Activated CD4-positive, alpha-beta T cell treated with anti-CD3 and anti-CD28 coated beads, Interleukin-2, amount 50 U/mL, for 1 hour (primary cell): ENCODE measurements at places on chromosomes 11 and 22.
A peak's percentile ranks its signal among the peaks of the same experiment; 100 is the strongest.

DNA sequence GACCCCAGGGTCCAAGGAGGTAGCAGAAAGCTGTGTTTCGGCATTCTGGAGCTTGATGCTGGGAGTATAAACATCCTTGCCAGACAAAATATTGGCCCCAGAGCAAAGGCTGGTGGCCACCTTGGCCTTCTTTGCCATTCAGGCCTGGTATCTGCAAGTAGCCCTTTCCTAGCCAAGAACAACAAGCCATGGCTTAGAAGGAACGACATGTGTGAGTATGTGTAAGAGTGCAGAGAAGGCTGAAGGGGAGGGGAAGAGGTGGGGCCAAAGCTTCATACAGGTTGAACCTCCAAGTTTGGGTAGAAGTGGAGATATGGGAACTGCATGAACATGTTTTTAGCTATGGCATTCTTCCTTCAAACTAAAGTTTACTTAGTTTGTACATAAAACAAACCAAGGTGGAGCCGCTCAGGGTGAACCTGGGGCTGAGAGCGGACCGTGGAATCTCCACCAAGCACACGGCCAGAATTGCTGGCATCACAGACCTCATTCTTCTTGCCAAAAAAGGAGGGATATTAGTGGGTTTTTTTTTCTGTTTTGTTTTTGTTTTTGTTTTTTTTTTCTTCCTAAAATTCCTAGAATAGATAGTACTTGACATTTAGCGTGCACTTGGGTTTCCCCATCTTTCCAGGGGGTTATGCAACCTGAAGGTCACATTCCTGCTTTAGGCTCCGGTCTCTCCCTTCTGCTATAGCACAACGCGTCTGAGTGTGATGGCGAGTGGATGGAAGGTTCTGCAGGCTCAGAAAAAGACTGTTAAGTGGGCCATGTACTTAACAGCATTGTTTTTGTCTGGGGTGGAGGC lies 70.9 kb downstream of the ADAMTS15 start:
- no peak for DNase-seq

- DNase-seq, result peak; percentile 19
Measured at GRCh38 chr11:95092549-95093324, 3.1 kb downstream of the ENDOD1 start.

DNA sequence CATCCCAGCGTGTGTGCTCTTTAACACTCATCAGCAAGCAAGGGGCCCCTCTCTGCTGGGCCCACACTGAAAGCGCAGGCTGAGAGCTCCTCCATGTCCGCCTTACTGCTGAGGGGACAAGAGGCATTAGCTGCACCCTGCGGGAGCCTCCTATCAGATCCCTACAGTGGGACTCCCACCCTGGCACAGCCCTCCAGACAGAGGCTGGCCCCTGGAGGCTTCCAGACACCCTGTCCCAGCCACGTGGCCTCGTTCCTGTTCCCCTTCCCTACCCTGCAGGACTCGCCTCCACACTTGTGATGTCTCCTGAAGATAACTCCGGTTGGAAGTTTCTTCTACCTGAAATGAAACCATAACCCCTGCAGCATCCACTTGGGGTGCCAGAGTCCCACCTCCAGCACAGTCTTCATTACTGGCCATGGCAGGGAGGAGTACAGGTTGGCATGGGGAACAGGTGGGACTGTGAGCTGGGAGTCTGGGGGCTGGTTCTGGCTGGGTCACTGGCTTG lies 5.0 kb upstream of the SH3BP1 start:
- no peak for DNase-seq

DNA sequence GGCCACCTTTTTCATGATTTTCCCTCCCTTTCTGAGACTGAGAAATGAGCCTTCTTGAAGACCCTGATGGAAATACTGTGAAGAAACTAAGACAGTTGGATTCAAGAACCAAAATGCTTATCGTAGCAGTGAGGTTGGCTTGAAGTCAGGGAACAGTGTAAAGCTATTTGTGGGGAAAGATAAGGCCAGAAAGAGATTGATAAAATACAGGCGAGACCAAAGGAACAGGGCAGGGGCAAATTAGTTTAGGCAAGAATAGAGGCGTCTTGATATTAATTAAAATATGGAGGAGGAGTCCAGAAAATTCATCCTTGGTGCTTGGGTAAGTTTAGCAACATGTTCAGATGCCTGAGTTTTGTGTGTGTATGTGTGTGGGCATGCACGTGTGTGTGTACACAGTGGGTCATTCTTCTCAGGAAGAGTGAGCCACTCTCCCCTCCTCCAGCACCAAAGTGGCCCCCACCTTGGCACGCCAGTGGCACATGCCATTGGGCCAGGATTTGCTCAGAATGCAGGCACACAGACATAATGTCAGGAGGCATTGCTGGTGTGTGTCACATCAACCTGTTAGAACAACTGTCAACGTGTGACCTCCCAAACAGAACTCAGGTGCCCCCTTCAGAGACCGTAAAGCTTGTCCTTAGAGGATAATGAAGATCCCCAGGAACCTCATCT lies 3.9 kb upstream of the EHF start:
- DNase-seq, result no peak

- no peak for DNase-seq
Measured at GRCh38 chr22:25360411-25360810, 141.0 kb downstream of the CRYBB2 start.

DNA sequence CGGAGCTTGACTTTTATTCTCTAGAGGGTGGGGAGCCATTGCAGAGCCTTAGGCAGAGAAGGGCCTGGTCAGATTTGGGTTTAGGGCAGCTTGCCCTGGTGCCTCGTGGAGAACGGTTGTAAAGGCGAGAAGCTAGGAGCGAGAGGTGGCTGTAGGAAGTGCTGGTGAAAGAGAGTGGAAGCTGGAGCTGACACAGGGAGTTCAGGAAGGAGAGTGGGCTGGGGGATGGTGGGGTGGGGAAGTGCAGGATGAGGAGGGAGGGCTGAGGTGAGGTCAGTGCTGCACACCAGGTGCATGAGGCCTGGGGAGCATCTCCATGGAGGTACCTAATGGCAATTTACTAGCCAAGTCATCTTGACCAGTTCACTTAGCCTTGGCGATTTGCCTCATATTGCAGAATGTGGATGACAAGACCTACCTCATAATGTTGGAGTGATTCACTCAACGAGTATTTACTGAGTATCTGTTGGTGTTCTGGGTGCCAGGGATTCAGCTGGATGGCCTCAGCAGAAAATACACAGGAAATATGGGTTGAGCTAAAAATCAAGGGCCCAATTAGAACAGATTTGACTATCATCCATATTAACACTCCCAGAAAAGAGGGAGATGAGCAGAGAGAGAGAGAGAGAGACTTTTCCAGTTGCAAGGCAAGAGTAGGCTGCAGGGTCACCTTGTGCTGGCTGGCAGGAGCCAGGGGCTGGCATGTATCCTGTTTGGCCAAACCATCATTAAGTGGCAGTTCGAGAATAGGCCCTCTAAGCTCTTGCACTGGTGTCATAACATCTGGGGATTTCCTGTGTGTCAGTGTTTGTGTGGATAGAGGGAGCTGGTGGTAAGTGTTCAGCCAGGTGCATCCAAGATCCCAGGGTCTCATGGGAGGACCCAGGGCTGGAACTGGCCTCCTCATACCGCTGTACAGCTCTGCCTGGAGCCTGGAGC lies 44.4 kb upstream of the CLDN5 start:
- DNase-seq, result no peak

DNA sequence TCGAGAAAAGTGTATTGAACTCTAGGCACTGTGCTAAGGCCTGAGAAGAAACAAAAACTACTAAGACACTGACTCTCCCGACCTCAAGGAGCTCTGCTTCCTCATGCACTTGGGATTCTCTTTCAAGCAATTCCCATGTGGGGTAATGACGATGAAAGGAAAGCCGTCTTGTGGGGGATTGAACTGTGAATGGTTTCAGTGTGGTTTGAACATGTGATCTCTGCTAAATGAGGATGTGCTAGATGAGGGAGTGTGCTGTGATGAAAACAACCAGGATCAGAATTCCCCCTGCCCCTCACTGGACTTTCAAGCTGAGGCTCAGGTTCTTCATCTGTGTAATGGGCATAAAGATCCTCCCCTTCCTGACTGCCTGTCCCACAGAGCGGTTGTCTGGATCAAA lies 74.9 kb downstream of the DEPDC5 start:
- DNase-seq, result no peak

DNA sequence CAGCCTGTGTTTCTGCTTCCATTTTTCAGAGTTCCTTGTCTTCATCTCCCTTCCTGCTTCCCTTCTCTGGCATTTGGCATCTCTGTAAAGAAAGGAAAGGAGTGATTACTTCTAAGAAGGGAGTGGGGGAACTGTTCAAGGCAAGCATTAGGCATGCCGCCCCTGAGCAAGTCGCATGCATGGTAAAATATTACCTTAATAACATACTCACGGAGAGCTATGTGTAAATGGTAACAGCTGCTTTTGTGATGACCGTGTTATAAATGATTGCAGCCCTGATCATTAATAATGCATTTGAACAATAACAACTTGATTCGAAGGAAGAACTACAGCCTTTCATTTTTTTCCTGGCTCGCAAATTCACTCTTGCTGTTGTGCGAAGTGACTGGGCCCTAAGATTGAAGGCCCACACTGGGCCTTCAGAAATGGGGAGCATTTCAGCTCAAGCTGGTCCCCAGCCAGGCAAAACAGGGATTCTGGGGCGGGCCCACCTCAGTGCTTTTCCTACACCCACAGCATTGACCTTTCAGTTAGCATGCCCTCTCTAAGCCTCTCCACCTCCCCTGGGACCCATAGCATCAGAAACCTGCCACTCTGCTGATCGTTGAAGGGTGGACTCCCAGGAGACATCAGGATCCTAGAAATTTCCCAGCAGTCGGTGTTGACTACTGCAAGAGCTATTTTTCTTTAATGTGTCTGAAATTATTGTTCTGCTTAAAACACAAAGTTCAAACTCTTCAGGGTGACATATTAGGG lies 263.0 kb upstream of the CADM1 start:
- no peak for DNase-seq

- DNase-seq, result no peak
Measured at GRCh38 chr11:120798854-120799253, 225.0 kb upstream of the TBCEL start.

- no peak for DNase-seq
Measured at GRCh38 chr11:98979205-98979604, 41.5 kb upstream of the CNTN5 start.

DNA sequence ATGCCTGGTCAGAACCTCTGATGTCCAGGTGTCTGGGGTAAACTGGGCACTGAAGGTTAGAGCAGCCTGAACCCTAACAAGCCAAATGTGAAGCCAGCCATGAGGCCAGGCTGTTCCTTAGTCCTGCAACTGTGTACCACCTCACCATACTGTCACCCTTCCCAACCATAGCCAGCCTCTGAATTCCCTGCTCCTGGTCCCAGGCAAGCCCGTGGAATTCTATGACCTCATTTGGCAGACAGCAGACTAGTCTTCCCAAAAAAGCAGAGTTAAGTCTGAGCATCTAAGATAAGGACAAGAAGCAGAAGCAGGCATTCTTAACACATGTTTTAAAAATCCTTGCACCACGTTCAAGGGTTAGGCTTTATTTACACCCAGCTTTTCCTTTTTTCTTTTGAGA lies 134.8 kb downstream of the C11orf58 start:
- DNase-seq, result no peak

DNA sequence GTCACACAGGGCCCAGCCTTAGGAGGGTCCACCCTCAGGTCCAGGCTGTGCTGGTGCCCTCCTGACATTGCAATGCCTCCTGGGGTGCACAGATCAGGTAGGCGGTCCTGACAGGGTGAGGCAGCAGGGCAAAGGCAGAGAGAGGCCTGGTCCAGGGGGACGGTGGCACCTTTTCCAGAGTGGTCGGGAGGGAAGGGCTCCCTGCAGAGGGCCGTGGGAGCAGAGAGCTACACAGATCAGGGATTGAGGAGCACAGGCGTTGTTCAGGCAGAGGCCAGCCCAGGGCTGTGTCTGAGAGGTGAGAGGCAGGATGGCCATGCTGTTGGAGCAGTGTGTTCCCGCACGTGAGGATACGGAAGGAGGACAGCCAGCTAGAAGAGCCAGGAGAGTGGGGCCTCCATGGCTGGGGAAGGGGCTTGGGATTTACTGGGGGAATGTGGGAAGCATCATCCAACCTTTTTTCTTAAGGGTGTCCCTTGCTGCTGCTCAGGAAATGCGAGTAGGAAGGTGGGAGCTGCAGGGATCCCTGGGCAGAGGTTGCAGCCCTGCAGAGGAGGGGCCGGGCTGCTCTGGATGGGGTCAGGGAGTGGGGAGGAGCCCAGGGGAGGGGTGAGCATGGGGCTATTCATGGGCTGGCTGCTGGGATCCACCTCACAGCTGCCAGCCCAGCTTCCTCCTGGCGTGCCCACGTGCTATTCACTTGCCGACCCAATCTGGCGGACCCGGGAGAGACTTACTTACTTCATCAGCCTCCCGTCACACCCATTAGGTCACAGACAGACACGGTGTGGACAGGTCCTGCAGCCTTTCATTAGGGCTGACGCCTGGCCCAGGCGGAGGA lies 1516.4 kb downstream of the TBC1D22A start:
- DNase-seq, result no peak

DNA sequence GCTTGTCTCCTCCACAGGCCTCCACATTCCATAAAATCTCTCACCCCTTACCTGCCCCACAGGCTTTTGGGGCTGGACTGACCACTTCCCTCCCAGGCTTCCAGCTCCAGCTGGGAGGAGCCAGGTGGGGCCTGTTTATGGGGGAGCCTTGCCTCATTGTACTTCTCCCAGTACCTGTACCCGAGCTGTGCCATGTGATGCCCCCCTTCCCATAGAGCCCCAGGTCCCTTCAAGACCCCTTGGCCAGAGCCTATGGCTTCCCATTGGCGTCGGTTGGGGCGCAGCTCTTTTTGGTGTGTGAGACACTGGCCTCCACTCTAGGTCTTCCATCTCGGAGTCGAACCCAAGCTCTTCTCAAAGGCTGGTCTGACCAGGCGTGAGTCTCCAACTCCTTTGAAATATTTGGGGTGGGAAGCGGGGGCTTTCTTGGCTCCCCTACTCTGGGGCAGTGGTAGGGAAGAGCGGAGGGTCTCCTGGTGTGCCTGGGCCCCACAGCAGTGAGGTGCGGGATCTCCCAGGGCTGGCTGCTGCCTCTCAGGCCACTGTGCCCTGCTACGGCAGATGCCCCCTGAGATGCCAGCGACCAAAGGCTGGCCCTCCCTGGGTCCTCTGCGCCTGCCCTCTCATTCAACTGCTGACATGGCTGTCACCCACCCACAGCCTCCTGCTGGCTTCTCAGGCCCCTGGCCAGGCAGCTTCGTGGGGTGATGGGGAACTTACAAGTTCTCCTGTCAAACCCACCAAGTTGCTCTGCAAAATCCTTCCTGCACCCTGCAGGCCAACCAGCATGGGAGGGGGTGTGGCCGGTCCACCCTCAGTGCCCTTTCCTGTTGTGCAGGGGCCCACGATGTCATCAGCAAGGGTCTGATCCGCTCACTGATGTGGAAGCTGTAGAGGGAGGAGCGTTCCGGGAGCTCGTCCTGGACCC lies 25.7 kb downstream of the DRICH1 start:
- no peak for DNase-seq

GRCh38 chr11:63243533-63243932 lies at the start of gene SLC22A25:
TSS of gene SLC22A25 (minus strand) at chr11:63243599. CDS start at chr11:63229652, 13,947 bp downstream.
- DNase-seq, result no peak
